CD4-positive, alpha-beta T cell treated with Interferon gamma for 1 hour (primary cell): ENCODE measurements at places on chromosomes 13 and 19.
A peak's percentile ranks its signal among the peaks of the same experiment; 100 is the strongest.

DNA sequence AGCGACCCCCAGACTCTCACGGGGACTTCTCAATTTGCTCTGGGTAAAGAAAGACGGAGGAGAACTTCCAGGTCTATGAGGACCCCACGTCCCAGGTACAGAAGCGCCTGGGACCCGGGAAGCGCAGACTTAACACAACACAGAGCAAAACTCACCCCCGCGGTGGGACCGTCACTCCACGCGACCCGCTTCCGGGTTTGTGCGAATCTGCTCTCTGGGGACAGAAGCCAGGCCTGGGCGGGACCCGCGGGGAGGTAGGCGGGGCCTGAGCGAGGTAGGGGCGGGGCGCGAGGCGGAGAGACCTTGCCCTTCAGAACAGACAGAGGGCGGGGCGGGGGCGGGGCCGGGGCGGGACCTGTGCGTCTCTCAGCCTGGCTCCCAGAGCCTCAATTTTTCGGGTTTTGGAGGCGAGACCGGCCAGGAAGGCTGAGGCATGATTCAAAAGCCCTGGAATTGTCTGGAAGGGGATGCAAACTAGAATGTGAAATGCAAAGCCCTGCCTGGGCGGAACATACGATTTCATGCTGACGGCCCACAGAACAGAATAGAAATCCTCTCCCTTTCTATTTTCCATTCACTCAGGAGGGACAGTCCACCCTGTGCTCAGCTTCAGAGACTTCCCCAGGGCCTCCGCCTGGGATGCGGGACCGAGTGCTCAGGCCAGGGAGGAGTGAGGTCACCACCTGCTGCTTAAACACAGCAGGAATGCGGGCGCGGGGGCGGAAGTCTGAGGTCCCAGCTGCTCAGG is 19.3 kb upstream of the ZNF888 start:
- DNase-seq: peak; percentile 95

GRCh38 chr13:61406275-61406674 is 9.4 kb downstream of the PCDH20 start:
- no peak for DNase-seq

GRCh38 chr13:112735791-112736190 is 46.0 kb downstream of the ATP11A start:
- DNase-seq: no peak

GRCh38 chr19:11127905-11128304 is 27.7 kb downstream of the SPC24 start:
- DNase-seq: no peak

- DNase-seq: no peak
Measured at GRCh38 chr13:114118086-114118485, 14.3 kb downstream of the RASA3 start.

DNA sequence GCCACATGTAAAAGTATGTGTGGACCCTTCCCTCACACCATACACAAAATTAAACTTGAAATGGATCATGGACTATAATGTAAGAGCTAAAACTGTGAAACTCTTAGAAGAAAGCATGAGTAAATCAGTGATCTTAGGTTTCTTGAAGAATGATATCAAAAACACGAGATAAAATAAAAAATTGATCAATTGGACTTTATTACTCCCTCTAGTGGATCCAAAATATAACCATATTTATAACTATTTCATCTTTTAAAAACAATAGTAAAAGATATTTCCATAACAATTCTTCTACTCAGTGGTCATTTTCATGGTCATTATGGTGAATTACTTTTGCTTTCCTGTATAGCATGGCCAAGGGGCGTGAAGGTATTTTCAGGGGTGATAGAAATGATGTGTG is 174.6 kb upstream of the LSM14A start:
- no peak for DNase-seq

DNA sequence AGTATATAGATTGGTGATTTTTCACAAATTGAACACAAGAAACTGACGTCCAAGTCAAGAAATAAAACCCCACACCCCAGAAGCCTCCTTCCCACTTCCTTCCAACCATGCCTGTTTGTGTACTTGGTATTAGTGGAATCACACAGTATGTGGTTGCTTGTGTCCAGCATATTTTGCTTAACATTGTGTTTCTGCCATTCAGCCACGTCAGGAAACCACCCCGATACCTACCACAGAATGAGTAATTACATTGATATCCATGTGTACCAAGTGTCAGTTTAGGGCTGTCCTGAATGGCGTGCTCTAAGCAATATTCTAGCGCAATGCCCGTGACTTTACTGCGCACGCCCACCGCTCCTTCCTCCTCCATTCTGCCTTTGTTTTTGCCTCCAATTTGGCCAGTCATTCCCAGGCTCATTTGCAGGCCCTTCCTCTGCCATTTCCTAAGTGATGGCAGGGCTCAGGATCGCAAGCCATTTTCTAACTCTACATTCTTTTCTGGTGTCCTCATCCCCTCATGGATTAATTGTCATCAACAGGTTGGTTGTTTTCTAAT is 25.9 kb upstream of the MPHOSPH8 start:
- DNase-seq: no peak

DNA sequence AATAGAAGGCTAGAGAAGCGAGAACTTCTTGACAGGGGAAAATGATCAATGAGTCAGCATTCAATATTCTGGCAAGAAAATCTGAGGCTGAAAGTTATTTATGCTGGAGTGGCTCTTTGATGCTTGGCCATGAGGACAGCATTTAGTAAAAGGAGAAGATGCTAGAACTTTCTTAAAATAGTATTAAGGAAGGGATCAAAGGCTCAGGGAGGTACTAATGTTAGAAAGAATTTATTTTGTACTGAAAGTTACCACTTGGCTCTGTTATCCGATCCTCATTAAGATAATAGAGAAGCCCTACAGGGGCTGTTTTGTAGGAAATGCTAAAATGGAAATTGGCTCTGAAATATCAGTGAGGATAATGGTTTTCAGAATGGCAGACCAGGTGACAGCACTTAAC is 1774.6 kb upstream of the PCDH20 start:
- no peak for DNase-seq

GRCh38 chr13:22836475-22836874 is 344.3 kb upstream of the SGCG start:
- DNase-seq: no peak

DNA sequence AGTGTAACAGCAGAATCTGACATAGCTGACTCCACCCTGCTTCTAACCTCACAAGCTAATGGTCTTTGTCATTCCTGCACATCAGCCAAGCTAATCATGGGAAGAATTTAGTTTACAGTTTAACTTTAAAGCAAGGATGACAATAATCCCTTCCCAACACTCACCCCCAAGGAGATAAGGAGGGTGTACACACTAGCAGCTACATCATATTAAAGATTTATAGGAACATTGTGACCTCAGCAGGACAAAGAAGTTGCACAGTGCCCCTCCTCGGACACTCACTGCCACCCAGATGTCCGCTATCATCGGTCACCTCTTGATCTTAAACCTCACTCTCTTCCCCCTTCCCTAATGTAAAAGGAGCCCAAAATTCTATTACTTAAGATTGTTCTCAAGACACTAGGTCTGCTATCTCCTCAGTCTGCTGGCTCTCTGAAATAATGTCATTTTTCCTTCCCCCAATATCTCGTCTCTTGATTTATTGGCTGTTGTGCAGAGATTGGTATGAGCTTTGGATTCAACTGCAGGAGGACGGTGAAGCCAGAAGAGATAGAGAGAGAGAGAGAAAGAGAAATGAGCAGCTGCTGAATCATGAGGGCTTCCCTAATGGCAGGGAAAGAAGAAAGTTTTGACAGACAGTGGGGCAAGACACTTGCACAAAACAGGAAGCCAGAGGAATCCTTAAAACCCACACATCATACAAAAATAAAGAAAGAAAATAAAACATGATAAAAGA is 17.5 kb upstream of the FFAR2 start:
- DNase-seq: no peak

DNA sequence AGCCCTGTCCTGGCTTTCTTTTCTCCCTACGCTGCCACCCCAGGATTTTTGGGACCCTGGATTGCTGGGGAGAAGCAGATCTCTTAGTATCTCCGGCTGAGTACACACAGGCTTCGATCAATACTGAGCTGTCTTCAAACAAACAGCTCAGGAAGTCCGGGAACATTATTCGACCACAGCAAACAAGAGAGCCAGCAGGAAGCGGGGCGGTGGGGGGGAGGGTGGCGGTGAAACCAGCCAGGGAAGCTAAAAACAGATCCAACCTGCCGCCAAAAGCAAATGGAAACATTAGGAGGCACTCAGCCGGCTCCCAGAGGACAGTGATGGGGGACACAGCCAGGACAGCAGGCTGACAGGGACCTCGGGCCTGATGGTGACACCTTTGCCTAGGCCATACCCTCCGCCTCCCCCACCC is 12.2 kb upstream of the BCAM start:
- DNase-seq: no peak

GRCh38 chr19:48899781-48900476 is at the start of gene NUCB1:
NUCB1 (plus strand) TSS chr19:48900312; CDS start chr19:48900797, 485 bp downstream.
- DNase-seq: peak; percentile 98

DNA sequence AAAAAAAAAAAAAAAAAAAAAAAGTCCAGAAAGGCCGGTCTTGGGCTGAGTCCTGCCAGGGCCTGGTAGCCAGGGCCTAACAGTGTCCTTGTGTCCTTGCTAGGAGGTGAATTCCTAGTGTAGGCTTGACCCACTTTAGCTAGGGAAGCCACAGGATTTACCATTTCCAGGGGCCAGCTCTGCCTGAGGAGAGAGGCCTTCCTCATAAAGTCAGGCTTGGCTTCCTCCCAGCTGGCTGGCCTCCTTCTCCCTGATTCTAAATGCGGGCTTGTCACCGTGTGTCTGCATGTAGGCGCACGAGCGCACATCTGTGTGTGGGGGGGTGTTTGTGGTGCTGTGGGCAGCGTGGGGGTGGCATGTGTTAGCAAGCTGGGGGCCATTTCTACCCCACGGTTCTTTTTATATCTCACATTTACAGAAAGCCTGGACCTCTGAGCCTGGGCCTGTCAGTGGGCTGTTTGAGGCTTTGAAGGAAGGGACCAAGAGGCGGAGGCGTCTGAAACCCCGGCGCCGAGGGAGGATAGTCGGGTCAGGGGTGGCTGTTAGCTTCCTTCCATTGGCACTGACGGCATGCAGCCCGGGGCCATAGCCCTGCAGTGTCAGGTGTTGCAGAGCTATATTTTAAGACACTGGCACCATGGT is 31.7 kb downstream of the IER2 start:
- DNase-seq: peak; percentile 38

- no peak for DNase-seq
Measured at GRCh38 chr19:38278751-38279150, 14.4 kb downstream of the SPINT2 start.

- no peak for DNase-seq
Measured at GRCh38 chr13:74912898-74913297, 569.1 kb downstream of the TBC1D4 start.

- DNase-seq: no peak
Measured at GRCh38 chr19:5624018-5624663, 1.3 kb downstream of the SAFB start.

DNA sequence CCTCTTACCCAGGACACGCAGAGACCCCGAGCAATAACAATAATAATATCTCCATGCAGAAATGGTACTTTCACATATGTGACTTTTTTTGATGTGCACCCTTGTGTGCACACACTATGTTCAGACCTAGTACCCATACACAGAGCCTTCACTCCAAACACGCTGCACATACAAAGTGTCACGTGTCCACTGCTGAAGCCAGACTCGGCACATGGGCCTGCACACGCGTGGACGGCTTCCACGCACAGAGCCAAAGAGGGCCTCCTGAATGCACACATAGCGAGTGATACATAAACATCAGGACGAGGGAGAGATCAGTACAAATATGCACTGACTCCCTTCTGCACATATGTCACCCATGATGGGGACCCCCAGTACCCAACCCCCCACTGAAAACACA is 41.9 kb upstream of the POU2F2 start:
- no peak for DNase-seq

- no peak for DNase-seq
Measured at GRCh38 chr13:31485183-31485582, 254.1 kb upstream of the RXFP2 start.

DNA sequence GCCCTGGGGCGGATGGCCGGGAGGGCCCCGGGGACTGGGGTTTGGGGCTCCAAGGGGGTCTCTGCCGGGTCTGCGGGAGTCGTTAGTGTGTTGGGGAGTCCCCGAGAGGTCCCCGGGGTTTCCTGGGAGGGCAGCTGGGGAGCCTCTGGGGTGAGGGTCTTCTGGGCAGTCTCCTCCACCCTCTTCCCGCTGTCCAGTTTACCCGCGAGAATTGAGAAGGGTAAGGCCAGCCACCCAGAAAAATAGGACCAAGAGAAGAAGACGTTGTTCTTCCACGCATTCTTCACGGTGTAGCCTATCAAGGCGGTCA is 1.0 kb upstream of the ETFB start:
- no peak for DNase-seq

DNA sequence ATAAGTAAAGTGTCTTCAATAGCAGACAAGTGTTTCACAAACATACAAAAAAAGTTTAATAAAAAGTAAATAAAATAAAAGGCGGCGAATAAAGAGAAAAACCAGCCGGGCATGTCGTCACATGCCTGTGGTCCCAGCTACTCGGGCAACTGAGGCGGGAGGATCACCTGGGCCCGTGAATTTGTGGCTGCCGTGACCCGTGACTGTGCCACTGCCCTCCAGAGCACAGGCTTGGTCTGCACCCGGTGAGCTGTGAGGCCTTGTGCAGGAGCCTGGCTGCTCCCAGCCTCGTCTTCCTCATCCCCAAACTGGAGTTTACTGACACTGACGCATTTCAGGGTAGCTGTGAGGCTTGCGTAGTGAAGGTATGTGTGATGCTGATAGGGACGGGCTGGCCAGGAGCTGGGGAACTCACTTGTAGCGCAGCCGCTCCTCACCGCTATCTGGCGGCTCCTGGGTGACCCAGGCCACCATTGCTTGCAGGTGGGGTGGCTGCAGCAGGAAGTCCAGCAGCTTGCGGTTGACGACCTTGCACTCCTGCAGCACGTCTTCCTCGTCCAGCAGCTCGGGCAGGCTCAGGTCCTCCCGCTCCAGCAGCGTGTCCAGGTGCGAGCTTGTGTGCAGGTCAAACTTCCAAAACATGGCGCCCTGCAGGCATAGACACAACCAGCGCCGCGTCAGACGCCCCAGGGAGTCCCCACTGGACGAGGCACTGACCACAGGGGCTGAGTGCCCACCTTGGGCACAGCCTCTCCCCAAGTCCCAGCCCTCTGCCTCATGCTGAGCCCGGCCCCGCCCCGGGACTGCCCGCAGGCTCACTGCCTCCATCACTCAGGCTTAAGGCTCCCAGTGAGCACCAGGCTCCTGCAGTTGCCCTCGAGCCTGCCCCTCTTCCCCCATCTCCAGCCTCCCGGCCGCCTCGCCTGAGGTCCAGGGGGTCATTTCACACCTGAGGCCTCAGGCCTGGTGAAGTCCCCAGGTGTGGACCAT is 12.1 kb downstream of the PPP6R1 start:
- DNase-seq: no peak
